NB4 (cell line): ENCODE measurements at places on chromosomes 5 and 9.

GRCh38 chr5:90802474-90803317 is 244.1 kb downstream of the ADGRV1 start:
- peak; percentile 34 for DNase-seq

GRCh38 chr5:148998174-148998797 is 64.6 kb downstream of the SH3TC2 start:
- DNase-seq = peak; percentile 59

- DNase-seq = no peak
Observed at GRCh38 chr9:98884849-98885248, 58.9 kb upstream of the COL15A1 start.

GRCh38 chr5:168153263-168153875 is 138.1 kb upstream of the WWC1 start:
- no peak for DNase-seq

DNA sequence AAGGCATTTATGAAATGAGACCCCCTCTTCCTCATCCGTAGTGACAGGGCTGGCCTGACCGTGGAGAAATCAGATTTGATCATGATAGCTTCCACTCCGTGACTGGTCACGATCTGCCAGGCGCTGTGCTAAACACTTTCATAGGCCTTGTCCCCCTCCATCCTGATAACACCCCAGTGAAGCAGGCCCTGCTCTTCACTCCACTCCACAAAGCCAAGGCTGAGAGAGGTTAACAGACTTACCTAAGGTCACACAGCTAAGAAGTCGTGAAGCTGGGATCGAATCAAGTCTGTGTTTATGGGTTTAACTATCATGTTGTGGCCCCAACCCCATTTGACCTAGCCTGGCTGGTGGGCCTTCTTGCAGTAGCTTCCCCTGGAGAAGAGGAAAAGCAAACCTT is 53.3 kb upstream of the IL17B start:
- DNase-seq = no peak

- peak; percentile 48 for DNase-seq
Observed at GRCh38 chr5:81878333-81878732, 93.5 kb upstream of the ATG10 start.

DNA sequence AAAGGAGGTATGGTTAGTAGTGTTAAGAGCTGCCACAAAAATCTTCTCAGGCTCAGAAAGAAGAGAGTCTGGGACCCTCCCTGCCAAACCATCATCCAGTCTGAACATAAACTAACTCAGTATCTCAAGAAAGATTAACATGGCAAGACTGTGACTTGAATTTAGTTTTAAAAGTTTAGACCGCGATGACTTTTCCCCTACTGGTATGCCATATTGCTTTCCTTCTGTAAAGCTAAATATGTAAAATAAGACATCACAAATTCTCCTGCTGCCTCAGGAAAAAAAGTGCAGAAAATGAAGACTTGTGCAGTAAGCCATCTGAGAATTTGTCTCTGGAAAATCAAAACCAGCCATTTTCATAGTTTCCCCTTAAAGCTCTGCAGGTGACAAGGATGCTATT is 85.2 kb upstream of the STARD4 start:
- no peak for DNase-seq
